Right lobe of liver (tissue), 6 donors: ENCODE measurements at places on chromosomes 13 and 19. TPM values are rescaled to one million over a fixed set of nuclear protein-coding genes. Genes with fewer than 3 reads are reported as not detected.

DNA sequence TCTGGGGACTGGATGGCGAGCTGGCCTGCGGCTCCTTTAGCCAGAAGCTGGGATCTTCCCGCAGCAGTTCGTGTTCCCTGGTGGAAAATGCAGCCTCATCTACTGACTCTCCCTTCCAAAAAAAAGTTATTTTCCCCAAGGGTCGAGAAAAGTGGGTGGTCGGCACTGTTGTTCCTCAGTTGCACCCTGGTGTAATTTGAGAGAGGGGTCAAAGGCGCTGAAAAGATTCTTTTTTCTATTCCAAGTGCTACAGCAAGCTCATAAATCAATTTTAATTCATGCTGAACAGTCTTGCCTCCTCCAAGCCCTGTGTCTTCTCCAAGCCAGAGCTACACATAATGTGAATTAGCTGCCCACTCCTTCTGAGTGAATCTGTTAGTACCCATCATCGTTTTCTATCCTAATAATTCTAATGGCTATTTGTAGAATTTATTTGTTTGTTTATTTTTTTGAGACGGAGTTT lies 774 bp downstream of the SLC25A15 start:
- no peak for DNase-seq

GRCh38 chr13:111119966-111120365 lies 4.9 kb downstream of the ARHGEF7 start:
- DNase-seq: no peak

DNA sequence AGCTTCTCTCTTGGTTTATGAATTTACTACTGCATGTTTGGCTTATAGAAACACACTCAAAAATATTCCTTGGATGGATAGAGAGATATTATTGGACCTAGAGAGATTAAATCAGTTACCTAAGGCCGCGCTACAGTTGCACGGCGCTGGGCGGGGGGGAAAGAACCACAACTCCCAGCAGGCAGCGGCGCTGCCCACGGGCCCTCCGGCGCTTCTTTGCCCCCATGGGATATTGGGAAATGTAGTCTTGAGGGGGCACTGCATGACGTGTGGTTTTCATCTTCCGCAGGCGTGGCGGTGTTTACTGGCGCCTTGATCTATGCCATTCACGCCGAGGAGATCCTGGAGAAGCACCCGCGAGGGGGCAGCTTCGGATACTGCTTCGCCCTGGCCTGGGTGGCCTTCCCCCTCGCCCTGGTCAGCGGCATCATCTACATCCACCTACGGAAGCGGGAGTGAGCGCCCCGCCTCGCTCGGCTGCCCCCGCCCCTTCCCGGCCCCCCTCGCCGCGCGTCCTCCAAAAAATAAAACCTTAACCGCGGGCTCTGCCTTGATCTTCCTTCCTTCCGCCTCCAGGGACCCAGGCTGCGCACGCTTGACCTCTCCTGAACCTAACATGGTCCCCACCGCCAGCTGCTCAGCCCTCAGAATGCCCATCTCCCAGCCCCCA lies 4.8 kb downstream of the EMP3 start:
- DNase-seq: peak; percentile 85

GRCh38 chr13:20637811-20638210 lies 65.7 kb upstream of the IL17D start:
- DNase-seq: no peak

GRCh38 chr13:114249077-114249476 lies 14.4 kb downstream of the CDC16 start:
- DNase-seq: no peak

DNA sequence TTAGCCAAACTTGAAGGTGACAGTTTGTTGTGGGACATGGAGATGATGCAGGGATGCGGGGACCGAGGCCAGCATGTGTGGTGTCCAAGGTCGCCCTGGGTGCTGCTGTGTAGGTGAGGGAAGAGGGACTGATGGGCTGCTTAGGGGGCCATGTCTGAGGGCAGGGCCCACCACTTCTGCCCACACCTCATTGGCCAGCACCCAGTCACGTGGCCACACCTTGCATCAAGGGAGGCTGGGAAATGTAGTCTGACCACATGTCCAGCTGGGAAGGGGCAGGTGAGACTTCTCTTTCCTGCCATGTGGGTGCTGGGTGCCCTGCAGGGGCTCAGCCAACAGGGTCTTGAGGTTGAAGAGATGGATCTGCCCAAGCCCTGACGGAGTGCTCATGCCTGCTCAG lies 88.9 kb downstream of the KDM4B start:
- DNase-seq: no peak

GRCh38 chr13:56012644-56013043 lies 1128.1 kb upstream of the PRR20A start:
- no peak for DNase-seq

GRCh38 chr19:38173291-38174041 lies 50.6 kb downstream of the DPF1 start:
- DNase-seq: no peak

GRCh38 chr19:31594701-31595100 lies 245.5 kb upstream of the TSHZ3 start:
- DNase-seq: no peak

GRCh38 chr13:101567841-101568240 lies 115.4 kb downstream of the ITGBL1 start:
- no peak for DNase-seq

DNA sequence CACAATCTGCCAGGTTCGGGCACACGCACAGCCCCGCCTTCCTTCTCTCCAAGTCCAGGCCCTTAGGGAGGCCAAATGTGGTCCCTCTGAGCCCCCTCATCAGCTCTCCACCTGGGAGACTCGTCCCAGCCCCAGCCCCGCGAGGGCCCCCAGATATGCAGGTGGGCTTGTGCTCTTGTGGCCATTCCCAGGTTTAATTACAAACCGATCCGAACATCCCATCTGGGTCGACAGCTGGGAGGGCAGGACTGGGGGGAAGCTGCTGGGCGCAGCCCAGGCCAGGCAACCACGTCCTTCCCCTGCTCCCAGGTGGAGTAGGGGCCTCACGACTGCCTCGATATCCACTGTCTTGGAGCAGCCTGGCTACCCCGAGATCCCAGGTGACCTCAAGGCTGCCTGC lies 7.5 kb upstream of the C2CD4C start:
- DNase-seq: peak; percentile 32

DNA sequence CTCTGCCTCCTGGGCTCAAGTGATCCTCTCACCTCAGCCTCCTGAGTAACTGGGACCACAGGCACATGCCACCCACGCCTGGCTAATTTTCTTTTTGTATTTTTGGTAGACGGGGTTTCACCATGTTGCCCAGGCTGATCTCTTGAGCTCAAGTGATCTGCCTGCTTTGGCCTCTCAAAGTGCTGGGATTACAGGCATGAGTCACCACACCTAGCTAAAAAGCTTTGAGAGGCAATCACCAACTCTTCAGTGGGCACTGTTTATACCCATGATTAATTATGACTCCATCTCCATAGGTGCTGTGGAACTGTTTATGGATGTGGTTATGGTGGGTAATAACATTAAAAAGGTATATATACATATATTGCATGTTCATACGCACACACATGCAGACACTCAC lies 7.5 kb upstream of the RBM26 start:
- no peak for DNase-seq

DNA sequence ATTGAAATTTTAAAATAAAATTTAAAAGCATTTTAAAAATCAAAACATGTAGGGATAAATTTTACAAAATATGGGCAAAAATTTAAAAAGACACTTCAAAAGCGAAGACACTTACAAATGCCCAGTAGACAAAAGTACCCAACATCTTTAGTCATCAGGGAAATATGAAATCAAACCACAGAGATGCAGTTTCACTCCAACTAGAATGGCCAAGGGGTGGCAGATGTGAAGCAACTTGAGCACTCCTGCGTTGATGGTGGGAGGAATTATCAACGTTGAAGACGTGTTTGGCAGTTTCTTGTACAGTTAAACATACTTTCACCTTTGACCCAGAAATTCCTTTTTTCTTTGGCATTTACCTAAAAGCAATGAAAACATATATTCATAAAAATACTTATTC lies 518.0 kb upstream of the SGCG start:
- no peak for DNase-seq

- DNase-seq: no peak
Measured at GRCh38 chr13:22108979-22109378, 438.1 kb downstream of the FGF9 start.

DNA sequence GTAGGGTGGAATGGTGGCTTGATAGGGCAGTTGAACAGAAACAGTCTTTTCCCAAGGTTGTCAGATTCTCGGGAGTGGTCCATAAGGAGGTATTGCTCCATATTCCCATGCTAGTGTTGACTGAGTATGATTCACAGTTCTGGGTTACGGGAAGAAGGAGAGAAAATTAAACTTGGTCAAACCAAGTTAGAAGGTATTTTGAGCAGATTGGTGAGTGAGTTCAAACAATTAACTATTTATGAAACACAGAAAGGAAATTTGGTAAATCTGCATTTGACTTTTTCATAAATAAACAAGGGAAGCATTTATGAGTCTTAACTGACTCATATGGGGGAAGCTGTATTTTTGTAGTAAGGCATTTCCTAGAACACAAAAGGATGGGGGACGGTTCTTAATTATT lies 2419.4 kb downstream of the PCDH9 start:
- no peak for DNase-seq

DNA sequence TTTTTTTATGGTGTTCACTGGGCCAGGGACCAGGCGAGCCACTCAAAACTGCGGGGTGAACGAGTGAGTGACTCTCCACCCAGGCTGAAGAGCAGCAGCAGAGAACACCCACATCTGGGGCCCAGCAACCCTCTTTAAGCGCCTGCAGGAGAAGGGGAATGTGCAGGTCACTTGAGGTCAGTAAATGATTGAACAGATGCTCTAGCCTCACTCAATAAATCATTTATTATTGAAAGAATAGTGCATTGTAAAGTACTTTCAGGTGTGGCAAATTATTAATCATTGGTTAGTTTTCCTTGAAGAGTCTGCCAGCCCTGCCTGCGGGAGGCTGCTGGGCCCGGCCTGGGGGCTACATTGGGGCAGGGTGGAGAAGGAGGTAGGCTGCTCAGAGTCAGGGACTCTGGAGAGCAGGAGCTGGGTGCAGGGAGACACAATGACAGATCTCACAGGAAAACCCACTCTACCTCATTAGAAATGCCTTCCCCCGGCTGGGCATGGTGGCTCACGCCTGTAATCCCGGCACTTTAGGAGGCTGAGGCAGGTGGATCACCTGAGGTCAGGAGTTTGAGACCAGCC lies 42.5 kb downstream of the ABCC4 start:
- DNase-seq: no peak

DNA sequence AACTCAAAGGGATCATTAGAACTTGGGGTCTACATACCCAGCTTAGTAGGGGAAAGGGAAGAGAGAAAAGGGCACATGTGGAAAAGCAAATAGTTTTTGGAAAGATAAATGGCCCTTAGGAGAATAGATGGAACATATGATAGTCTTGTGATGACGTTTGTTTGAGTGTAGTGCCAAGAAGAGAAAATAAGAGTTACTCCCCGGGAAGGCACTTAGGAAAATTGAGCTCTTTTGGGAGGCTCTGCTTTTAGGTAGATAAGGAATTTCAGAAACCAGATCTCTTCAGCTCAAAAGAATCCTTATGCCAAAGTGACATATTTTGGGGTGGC lies 44.8 kb upstream of the SERTM1 start:
- no peak for DNase-seq

DNA sequence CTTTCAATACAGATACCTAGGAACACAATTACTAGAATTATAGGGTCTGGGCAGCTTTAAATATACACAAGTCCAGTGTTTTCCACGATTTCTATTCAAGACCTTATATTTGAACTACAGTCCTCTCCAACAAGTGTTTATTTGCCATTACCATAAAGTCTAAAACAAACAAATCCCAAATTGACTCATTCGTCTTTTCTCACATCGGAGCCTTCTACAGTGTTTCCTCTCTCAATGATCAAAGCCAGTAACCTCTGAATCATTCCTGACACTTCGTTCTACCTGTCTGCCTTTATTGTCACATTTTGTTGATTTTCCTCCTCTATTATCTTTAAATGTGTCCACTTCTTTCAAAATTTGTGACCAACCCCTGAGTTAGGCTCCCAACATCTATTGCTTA lies 1356.5 kb upstream of the SLC10A2 start:
- no peak for DNase-seq

GRCh38 chr13:59259165-59260000 lies 904.3 kb downstream of the DIAPH3 start:
- no peak for DNase-seq

GRCh38 chr19:17778251-17778967 lies 16.5 kb upstream of the B3GNT3 start:
- DNase-seq: no peak

GRCh38 chr19:28289295-28290063 lies 923.5 kb downstream of the UQCRFS1 start:
- DNase-seq: no peak

- DNase-seq: no peak
Measured at GRCh38 chr13:96193728-96194310, 103.9 kb downstream of the HS6ST3 start.

DNA sequence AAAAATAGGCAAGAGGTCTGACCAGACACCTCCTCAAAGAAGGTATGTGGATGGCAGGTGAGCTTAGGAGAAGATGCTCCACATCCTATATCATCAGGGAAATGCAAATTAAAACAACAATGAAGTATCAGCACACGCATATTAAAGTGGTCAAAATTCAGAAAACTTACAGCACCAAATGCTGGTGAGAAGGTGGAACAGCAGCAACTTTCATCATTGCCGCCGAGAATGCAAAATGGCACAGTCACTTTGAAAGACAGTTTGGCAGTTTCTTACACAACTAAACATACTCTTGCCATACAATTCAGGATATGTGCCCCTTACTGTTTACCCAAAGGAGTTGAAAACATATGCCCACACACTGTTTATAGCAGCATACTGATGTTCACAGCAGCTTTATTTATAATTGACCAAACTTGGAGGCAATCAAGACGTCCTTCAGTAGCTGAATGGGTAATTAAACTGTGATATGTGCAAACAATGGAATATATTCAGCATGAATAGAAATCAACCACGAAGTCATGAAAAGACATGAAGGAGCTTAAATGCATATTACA lies 22.5 kb downstream of the OR10H4 start:
- DNase-seq: no peak

- no peak for DNase-seq
Measured at GRCh38 chr19:30223866-30224688, 148.1 kb upstream of the ZNF536 start.

DNA sequence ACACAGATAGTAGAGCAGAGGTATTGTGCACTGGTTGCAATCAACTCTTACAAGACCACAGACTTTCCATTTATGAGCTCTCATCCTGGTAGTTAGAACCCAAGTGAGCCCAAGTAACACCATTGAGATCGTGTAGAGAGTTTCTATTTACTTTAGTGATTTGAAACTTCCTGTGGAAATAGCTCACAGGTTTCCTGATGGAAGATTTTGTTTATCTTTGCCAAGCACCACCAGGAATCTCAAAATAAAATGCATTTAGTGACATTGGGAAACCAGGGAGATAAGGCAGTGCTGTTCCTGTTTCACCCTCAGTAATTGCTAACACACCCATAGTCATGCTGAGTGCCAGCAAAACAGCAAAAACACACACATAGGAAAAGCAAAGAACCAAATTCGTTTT lies 102.5 kb downstream of the FLT1 start:
- DNase-seq: no peak

- no peak for DNase-seq
Measured at GRCh38 chr13:67278235-67278634, 48.1 kb upstream of the PCDH9 start.

GRCh38 chr13:112341976-112342735 lies 34.0 kb upstream of the SPACA7 start:
- DNase-seq: no peak

Gene KLK7
- not detected for total RNA-seq

Gene SIGLEC12
- total RNA-seq: 0.33 TPM

Gene ZNF444
- 38.4 TPM for total RNA-seq

Gene KASH5
- not detected for total RNA-seq

Gene HNRNPL
- total RNA-seq: 119 TPM

Gene LGI4
- 2.0 TPM for total RNA-seq

Gene ZNF585A
- total RNA-seq: 4.8 TPM

Gene ZNF154
- total RNA-seq: 0.67 TPM

Gene C1QTNF9
- total RNA-seq: 0.17 TPM

Gene ZNF83
- total RNA-seq: 5.8 TPM

Gene SBK3
- total RNA-seq: not detected
